DMS153 (cell line): ENCODE measurements at places on chromosomes 2 and 18.
A peak's percentile ranks its signal among the peaks of the same experiment; 100 is the strongest.

DNA sequence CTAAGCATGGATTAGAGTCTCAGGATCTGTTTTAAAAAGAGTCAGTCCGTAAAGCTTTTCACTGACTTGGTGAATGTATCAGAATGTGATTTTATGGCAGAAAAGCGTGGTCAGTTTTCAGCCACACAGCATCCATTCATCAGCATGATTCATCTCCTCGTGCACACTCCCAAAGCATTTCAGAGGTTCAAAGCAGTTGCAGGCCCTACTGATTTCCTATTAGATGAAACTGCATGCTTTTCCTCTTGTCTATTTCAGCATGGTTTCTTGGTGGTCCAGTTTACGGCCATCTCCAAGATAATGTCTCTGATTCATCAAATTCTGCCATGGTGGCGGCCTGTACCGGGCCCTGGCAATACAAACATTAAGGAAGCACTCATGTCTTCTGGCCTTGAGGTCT is 4.8 kb upstream of the PARD6G start:
- no peak for DNase-seq

- DNase-seq, result no peak
These were observed 49.2 kb downstream of the SIGLEC15 start for GRCh38 chr18:45874491-45875184.

DNA sequence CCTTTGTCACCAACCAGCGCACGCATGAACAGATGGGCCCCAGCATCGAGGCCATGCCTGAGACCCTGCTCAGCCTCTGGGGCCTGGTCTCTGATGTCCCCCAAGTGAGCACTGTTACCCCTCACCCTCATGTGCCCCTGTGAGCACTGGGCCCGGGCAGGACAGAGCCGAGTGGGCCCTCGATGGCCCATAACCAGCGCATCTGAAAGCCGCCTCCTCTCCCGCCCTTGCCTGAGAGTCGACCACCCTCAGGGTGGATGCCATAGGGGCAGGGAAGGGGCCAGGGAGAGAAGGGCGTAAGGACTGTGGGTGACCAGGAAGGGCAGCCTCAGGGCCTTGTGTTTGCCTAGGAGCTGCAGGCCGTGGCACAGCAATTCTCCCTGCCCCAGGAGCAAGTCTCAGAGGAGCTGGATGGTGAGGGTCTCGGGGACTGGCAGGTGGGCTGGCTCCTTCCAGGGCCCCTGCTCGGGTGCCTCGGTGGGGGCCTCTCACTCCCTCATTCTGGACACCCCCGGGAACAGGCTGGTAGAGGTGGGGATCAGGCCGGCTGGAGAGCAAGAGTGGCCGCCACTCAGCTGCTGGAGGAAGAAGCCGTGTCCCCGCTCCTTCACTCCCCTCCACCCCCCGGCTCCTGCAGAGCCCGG is 2.1 kb downstream of the PROM2 start:
- DNase-seq, result no peak

DNA sequence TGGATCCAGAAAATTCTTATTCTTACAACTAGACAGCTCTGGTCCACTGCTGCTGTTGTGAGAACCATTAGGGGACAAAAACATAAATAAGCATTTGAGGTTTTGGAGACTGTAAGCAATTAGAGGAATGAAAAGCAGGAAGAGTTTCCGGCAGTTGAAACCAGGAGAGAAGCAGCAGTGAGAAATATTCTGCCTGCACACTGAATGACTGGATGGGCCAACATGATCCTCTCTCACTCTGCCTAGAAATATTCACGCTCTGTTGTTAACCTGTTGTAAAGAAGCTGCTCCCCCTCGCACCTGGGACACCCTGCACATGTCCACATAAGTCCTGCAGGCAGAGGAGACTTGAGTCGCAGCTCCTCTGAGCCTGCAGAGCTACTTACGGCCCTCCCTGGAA is 60.4 kb upstream of the RNF152 start:
- DNase-seq, result no peak

DNA sequence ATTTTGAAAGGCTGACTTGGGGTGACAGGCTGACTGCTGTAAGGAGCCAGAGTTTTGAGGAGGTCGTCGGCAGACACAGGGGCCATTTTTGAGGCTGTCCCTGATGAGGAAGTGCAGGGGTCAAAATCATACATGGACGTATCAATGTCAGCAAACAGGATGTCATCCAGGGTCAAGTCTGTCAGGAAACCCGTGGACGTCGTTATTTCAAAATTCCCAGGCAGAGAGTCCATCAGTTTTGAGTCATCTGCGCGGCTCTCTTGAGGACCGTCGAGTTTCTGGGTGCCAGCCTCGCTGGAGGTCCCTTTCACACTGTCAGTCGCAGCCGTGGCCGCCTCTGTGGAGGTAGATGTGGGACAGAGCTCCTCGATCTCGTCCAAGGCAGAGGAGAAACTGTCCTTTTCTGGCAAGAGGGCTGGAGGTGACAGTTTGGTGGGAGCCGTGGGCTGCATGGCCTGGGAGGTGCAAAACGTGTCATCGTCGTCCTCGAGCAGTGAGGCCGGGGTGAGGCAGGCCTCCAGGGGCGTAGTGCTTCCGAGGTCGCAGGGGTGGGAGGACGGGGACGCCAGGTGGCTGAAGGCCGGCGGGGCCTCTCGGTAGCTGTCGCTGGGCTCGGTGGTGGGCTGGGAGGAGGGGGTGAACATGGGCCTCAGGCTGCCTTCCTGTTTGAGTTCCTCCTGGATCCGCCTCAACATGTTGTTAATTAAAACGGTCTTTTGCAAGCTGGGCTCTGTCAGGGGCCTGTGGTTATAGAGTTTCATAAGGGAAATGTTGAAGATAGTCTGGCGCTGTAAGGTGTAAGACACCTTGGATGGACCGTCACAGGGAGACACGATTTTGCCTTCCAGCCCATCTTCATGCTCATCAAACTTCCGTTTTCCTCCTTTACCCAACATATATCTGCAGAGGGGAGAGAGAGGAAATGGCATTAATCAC is 17.5 kb downstream of the SERTAD2 start:
- no peak for DNase-seq

GRCh38 chr2:208529796-208530195 is 123.2 kb downstream of the PTH2R start:
- no peak for DNase-seq

- DNase-seq, result no peak
These were observed 375.6 kb upstream of the VWC2L start for GRCh38 chr2:214035091-214035852.

- no peak for DNase-seq
These were observed 51.4 kb upstream of the SPAG16 start for GRCh38 chr2:213232649-213233437.

- no peak for DNase-seq
These were observed 43.3 kb downstream of the SNED1 start for GRCh38 chr2:241041589-241042158.

- no peak for DNase-seq
These were observed 60.7 kb downstream of the RND3 start for GRCh38 chr2:150426724-150427123.

DNA sequence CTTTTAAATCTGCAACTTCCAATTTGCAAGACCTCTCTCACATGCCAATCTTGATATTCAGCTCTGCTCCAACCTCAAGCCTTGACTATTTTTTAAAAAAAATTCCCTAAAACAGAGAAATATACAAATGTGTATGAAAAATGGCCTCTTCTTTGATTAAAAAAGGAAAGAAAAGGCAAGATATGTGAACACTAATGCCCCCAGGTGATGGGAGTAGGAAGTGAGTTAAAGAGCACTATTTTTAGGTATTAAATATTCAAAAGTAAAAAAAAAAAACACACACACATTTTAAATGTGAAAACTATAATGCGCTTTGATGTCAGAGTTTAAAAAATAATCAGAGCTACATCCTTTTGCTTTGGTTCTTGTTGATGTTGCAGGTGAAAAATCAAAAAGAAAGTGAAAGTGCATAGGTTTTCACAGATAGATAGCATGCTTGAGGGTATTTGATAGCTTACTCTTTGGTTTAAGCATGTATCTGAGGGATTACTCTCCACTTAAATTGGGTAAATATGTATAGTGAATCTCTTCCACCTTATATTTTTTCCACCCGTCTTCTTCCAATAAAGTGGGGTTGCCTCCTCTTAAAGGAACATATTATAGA is 406.0 kb upstream of the POU3F3 start:
- peak; percentile 8 for DNase-seq

- DNase-seq, result no peak
These were observed 88.0 kb downstream of the GALR1 start for GRCh38 chr18:77337604-77338003.

- DNase-seq, result no peak
These were observed 55.3 kb upstream of the NABP1 start for GRCh38 chr2:191622374-191623320.

DNA sequence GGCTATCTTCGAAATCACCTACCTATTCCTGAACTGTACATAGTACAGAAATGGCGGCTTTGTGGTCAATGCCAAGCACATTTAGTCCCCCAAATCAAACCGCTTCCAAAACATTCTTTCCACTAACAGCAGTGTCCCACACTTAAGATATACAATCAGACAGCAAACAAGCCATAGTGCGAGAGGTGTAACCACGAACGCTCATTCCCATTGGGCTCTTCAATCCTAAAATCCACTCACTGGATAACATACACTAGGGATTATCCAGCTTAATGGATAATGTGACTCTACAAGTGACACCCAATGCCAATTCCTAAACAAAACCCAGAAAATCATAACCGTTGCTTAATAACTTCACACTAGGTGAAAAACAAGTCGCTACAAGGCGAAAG is 2.0 kb downstream of the XPO1 start:
- no peak for DNase-seq

DNA sequence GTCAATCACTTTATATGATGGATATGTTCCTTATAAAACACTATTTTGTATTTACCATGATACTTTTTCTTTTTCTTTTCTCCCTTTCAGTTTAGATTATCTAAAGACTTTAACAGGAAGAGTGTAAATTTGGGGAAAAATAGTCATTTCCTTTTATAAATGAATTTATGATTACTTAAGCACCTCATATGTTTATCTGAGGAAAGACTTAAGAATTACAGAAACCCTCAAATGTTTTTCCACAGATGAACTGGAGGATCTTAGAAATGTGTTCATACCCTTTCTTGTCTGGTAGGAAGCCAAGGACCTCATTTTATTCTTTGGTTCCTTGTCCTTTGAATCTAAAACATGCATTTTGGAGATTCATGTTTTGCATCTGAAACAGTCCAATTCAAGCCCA is 36.7 kb downstream of the MAPRE2 start:
- no peak for DNase-seq

- DNase-seq, result no peak
These were observed 2.9 kb upstream of the INHBB start for GRCh38 chr2:120343100-120343432.

DNA sequence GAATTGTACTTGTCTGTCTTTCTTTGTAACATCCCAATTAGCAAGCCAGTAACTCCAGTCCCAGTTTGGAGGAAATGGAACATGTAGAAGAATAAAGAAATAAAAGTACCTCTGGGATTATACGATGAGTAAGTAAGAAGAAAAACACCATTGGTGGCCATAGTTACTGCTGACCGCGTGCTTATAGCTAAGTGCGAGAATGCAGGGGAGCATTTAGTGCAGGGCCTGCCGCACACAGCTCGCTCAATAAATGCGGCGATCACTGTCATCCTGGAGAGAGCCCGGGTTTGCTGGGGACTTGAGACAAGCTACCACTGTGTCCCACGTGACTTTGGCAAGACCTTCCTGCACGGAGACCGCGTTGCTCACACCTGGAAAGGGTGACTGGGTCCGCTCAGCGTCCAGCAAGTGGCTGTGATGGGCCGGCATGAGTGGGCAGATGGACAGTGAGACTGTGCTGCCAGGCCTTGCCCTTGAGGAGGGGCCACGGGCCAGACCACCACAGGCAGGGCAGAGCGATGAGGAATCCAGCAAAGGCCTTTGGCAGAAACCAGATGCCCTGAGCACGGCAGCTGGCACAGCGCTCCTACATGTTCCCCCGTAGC is 54.8 kb downstream of the ADI1 start:
- DNase-seq, result no peak

- DNase-seq, result no peak
These were observed 258.0 kb downstream of the ZEB2 start for GRCh38 chr2:144261966-144262365.

DNA sequence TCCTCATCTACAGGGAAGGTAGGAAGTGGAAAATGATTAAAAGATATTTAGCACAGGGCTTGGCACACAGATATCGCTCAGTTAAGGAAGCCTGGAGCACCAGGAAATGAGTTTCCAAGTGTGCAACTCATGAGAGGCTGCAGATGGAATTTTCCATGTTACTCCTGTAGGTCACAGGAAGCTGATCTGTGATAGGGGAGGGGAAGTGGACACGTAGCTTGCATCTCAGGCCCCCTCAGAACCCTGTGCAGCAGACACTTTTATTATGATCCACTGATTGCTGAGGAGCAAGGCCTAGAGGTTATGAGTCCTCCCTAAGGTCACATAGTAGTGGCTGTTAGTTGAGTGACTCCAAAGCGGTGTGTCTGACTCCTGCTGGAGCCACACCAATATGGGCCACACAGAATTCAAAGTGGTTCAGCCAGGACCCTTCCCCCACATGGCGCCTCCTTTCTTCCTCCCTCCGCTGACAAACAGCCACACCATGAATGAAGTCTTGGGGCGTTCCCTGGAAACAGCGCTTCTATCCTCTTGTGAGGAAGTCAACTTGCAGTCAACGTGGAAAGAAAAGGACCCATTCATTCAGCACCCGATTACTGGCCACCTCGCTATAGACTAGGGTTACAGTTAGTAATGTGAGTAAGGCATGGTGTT is 21.5 kb downstream of the DYSF start:
- DNase-seq, result no peak

DNA sequence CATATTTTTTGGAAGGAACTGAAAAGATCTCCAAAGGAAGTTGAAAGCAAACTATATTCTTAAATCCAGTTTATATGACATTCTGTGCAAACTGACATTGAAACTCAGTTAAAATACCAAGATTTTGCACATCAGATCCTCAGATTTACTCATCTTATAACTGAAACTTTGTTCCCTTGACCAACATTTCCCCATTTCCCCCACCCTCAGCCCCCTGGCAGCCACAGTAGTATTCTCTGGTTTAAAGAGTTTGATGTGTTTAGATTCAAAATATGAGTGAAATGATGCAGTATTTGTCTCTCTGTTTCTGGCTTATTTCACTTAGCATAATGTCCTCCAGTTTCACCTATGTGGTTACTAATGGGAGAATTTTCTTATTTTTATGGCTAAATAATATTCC is 99.2 kb upstream of the ITGA4 start:
- DNase-seq, result no peak

- DNase-seq, result no peak
These were observed 294.7 kb downstream of the MEIS1 start for GRCh38 chr2:66729416-66730330.

DNA sequence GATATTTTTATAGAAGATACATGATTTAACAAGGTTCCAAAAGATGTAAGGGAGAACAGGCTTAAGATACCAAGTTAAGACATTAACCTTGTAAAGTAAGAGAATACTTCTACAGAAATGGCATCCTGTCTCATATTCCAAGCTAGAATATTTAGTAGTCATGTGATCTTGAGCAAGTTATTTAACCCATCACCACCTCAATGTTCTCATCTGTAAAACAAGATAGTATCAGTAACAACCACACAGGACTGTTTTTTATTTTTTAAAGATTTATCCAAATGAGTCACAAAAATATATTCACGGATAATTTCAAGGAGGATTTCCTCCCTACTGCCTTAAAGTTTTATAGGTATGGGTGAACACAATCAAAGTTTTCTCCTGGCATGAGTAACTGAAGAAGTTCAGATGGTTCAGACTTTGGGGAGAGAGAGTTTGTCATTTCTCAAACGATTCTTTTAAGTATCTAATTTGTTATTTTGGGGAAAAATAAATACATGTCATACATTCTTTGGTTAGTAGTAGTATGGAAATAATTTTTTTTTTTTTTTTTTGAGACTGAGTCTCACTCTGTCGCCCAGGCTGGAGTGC is 25.9 kb downstream of the ROCK1 start:
- no peak for DNase-seq
